ENCODE measurements at places on chromosomes 7 and 10. TPM values are rescaled to one million over a fixed set of nuclear protein-coding genes. Genes with fewer than 3 reads are reported as not detected.

- no peak overlapping the region for H3K27ac ChIP-seq
- H3K4me1 ChIP-seq = no peaks in the 10 kb centered on the region
- no peak overlapping the region for H3K4me3 ChIP-seq
- no peaks in the 10 kb centered on the region for H3K36me3 ChIP-seq
- H3K27me3 ChIP-seq = no peaks in the 10 kb centered on the region
Observed at GRCh38 chr10:5526691-5527331, 2.0 kb downstream of the CALML3 start.

DNA sequence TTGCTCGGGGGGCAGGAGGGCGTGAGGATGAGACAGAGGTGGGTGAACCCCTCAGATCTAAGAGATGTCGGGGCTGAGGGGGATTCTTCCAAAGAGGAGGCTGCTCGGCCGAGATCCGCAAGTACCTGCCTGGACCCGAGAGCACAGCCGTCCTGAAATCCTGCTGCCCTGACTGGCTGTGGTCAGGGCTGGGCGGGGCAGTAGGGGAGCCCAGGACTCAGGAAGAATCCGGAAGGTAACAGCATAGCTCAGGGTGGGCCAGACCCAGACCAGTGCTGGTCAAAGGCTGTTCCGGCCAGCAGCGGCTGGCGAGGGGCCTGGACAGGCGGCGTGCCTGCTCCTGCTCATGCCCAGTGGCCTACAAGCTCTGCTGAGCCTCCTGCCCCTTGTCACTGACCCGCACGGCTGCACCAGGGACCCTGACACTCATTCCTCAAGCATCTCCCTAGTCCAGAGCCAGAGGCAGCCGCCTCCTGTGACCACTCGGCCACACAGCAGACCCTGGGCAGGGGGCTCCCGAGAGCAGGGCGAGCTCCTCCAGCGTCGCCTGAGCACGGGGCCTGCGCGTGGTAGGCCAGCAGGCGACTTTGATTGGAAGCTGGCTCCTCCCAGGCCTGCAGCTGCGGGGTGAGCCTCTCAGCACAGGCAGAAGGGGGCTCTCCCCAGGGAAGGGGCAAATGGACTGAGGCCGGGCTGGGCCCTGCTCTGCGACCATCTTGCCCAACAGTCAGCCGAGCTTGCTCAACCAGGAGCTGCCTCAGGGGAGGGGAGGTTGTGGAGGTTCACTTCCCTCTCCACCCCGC lies 3.1 kb upstream of the ADAP1 start:
- no peak overlapping the region for H3K27ac ChIP-seq
- H3K36me3 ChIP-seq = no peaks in the 10 kb centered on the region
- no peaks in the 10 kb centered on the region for H3K27me3 ChIP-seq

Gene PTPN20
- total RNA-seq = not detected

- no peaks in the 10 kb centered on the region for H3K27me3 ChIP-seq
- H3K4me1 ChIP-seq = no peaks in the 10 kb centered on the region
- H3K27ac ChIP-seq = no peak overlapping the region
- no peak for DNase-seq
Observed at GRCh38 chr10:95208702-95209391, 14.8 kb downstream of the ACSM6 start.

Gene SPDYE1
- not detected for total RNA-seq

Gene OR2A1
- total RNA-seq = not detected

DNA sequence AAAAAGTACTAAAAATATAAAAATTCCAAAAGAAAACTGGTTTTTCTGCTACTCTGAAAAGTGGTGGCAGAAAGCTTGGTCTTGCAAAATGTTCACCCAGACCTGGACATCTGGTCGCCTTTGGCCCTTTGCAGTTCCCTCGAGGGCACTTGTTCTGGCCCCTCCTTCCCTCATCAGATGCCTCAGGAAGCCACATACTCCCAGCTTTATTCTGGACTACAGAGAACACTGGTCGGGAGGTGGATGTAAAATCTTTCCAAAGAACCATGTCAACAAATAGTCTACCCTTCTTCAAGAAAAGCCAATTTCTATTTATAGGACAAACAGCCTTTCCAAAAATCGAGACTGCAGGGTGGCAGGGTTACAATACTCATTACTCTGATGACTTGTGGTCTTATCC lies 726.1 kb downstream of the TNS3 start:
- no peak overlapping the region for H3K4me3 ChIP-seq
- no peak overlapping the region for H3K27ac ChIP-seq
- peaks cover 11% of the 10 kb centered on the region for H3K4me1 ChIP-seq
- no peaks in the 10 kb centered on the region for H3K27me3 ChIP-seq
- no peaks in the 10 kb centered on the region for H3K36me3 ChIP-seq
- no peak for DNase-seq

DNA sequence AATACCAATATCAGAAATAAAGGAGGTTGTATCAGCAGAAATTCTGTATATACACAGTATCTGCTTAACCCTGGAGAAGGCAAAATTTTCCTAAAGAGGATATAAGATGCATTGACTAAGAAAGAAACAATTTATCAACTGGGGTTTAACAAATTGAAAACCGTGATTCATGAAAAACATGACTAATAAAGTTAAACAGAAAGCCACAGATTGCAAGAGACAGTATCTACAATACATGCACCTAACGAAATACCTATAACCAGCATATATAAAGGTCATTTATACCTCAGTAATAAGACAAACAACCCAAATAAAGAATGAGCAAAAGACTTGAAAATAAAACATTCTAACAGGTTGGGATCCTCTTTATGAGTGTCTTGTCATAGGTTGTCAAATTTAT lies 101.8 kb downstream of the IQUB start:
- no peaks in the 10 kb centered on the region for H3K27me3 ChIP-seq
- no peak overlapping the region for H3K4me3 ChIP-seq
- H3K27ac ChIP-seq = no peak overlapping the region
- 0 out of 2 replicates have a peak, but pooled peaks cover under 1% of the 10 kb centered on the region for H3K4me1 ChIP-seq
- no peaks in the 10 kb centered on the region for H3K36me3 ChIP-seq
